GM12865 (cell line): ENCODE measurements at places on chromosomes 6 and 20.
A peak's percentile ranks its signal among the peaks of the same experiment; 100 is the strongest.

- DNase-seq: no peak
These were observed 198.7 kb upstream of the STXBP5 start for GRCh38 chr6:147005499-147005898.

GRCh38 chr20:20003031-20003954 lies 13.9 kb upstream of the NAA20 start:
- peak; percentile 40 for DNase-seq

GRCh38 chr6:14454473-14454775 lies 336.9 kb downstream of the CD83 start:
- no peak for DNase-seq

GRCh38 chr6:21201637-21202350 lies 391.8 kb upstream of the SOX4 start:
- no peak for DNase-seq

- DNase-seq: no peak
These were observed 18.6 kb downstream of the ADGRF1 start for GRCh38 chr6:47023573-47023972.

- DNase-seq: no peak
These were observed 42.0 kb downstream of the RNF217 start for GRCh38 chr6:125004198-125004597.

- DNase-seq: no peak
These were observed 50.5 kb downstream of the HLA-A start for GRCh38 chr6:29992807-29993206.

- no peak for DNase-seq
These were observed 251.9 kb downstream of the UST start for GRCh38 chr6:148998704-148999103.

GRCh38 chr6:35583893-35584688 lies 71.4 kb upstream of the TULP1 start:
- DNase-seq: peak; percentile 85
